ENCODE measurements at places on chromosomes 7 and 10.

- DNase-seq, result no peak
Observed at GRCh38 chr7:130063036-130063435, 7.3 kb upstream of the KLHDC10 start.

- no peak for DNase-seq
Observed at GRCh38 chr7:12418452-12418851, 14.8 kb upstream of the VWDE start.

- DNase-seq, result no peak
Observed at GRCh38 chr10:15227611-15228372, 59.3 kb upstream of the NMT2 start.

- DNase-seq, result no peak
Observed at GRCh38 chr7:142168746-142169145, 57.2 kb downstream of the MGAM2 start.

DNA sequence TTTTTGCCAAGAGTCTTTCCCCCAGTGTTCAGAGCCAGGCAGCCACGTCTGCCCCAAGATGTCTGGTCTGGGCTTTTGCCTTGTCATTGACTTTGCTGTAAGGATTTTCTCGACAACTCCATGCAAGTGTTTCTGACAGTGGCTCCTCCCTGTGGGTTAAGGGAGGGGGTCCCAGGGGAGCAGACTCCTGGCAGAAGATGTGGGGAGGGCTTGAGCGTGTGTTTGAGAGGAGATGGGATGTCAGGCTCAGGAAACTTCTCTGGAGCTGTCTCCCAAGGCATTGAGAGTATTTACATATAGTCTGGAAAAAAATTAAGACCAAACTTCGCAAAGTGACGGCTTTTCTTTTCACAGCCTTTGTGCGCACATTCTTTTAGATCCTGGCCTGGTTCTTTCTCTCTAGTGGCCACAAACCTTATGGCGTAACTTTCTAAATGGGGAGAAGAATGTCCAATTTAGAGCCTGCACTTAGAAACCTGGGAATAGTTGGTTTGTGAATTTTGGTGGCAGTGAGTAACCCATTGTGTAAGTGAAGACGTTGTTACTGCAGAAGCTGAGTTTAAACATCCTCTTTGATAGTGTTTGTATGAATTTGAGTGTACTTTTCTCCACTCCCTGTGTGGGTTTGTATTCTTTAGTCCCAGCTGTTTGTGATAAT, 201.5 kb downstream of the LRMDA start:
- peak; percentile 44 for DNase-seq

DNA sequence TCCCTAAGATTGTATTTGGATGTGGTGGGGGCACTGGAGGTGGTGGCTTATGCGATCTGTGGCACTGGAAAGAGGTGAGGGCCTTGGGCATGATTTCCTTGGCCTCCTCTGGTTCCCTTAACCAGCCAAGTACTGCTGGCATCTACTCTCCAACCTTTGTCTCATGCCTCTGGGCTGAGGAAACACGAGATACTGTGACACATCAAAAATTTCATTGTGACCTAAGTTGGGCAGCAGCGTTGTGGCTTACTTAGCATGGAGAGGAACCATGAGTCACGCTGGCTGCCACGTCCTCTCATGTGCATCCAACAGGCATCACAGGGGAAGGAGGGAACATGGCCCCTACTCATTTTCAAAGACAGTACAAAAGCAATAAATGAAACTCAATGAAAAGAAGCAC, 29.7 kb upstream of the GSDME start:
- no peak for DNase-seq

DNA sequence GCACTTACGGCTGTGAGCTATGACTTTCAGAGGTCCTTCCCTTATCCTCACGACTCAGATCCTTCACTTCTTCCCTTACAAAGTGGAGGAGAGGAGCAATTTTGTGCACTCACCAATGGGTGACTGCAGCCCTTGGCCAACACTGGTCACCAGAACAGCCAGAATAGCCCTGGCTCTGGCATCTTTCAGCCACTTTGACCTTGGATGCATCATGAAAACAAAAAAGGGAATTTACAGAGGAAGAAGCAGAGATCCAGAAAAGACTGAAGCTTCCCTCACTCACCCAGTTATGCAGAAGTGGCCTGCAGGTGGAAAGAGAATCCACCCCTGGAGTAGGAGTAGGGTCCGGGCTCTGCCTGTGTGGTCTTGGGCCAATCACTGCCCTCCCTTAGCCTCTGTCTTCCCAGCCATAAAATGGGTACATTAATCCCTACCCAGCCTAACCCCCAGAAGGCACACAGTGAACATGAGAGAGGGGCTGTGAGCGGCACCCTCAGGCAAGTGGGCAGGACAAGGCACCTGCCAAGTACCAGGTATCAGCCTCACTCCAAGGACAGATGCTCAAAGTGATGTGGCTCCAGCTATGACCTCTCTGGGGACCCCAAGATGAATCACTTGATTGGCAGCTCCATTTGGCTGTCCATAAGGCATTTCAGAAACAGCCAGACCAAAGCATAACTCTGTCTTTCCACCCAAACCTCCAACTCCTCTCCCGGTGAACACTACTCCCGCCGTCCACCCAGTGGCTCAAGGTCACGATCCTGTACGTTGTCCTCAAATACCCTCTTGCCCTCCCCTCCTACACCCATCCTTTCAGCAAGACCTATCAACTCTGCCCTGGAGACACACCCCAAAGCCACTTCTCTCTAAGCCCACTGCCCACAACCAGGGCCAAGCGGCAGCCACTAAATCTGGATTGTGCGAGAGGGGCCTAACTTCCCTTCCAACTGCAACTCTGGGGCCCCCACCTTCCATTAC, 129.8 kb upstream of the ZMIZ1 start:
- no peak for DNase-seq

- no peak for DNase-seq
Observed at GRCh38 chr10:79131836-79132631, 63.3 kb downstream of the ZMIZ1 start.

DNA sequence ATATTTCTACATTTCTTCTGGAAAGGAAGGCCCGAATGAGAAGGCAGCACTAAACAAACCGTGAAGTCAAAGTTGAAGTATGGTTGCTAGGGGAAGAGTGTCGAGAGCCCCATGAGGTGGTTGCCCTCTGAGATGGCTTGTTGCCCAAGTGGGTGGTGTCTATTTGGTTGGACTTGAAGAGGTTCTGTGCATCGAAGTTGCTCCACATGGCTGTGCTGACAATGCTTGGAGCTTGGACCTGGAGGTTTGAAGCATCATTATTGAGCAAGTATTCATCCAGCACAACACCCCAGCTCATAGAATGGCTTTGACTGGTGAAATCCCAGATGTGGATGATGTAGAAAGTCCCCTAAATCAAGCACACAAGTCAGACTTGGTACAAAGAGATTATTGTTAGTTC, 165.2 kb upstream of the CDCA7L start:
- DNase-seq, result no peak

Data from skin of body (tissue), 3 donors.